ENCODE measurements at places on chromosomes 13 and 19.
A peak's percentile ranks its signal among the peaks of the same experiment; 100 is the strongest.

DNA sequence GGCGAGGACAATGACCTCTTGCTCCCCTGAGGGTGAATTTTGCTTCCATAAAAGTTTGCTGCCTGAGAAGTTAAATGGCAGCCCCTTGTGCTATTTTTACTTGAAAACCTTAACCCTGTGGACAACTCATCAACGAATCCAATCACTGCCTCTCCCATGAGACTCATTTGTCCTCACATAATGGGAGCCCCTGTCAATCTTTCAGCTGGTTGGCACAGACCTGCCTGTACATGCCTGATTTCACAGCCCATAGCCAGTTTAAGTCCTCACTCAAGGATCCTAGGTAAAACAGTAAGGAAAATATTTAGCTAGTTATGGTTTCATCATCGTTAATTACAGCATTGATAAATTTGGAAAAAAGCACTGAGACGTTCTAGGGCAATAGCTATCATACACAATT lies 207.4 kb downstream of the NHLRC3 start:
- peak; percentile 44 for DNase-seq
- H3K27ac ChIP-seq = no peak overlapping the region
- no peaks in the 10 kb centered on the region for H3K36me3 ChIP-seq
- H3K4me1 ChIP-seq = peaks cover 9% of the 10 kb centered on the region

- H3K36me3 ChIP-seq = no peaks in the 10 kb centered on the region
- H3K27me3 ChIP-seq = no peaks in the 10 kb centered on the region
- H3K27ac ChIP-seq = no peak overlapping the region
- peaks cover 24% of the 10 kb centered on the region for H3K4me1 ChIP-seq
- H3K4me3 ChIP-seq = no peak overlapping the region
- no peak for DNase-seq
Measured at GRCh38 chr13:99666146-99666805, 165.0 kb downstream of the TM9SF2 start.

DNA sequence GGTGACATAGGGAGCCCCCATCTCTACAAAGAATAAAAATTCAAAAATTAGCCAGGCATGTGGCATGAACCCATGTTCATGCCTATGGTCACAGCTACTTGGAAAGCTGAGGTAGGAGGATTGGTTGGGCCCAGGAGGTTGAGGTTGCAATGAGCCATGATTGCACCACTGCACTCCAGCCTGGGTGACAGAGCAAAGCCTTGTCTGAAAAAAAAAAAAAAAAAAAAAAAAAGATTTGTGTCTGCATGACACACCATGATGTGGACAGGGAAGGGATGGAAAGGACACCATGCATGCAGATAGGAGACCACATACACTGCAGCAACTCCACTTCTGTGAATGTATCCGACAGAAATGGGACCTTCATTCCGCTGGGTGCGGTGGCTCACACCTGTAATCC lies 34.0 kb upstream of the HOMER3 start:
- H3K4me1 ChIP-seq = peaks cover 18% of the 10 kb centered on the region
- DNase-seq = no peak
- no peaks in the 10 kb centered on the region for H3K36me3 ChIP-seq
- H3K27me3 ChIP-seq = no peaks in the 10 kb centered on the region
- no peak overlapping the region for H3K27ac ChIP-seq

GRCh38 chr19:38449518-38449917 lies 16.0 kb downstream of the RYR1 start:
- H3K36me3 ChIP-seq = no peaks in the 10 kb centered on the region
- no peaks in the 10 kb centered on the region for H3K4me1 ChIP-seq

- no peak overlapping the region for H3K27ac ChIP-seq
- H3K4me3 ChIP-seq = no peak overlapping the region
- H3K36me3 ChIP-seq = no peaks in the 10 kb centered on the region
- no peaks in the 10 kb centered on the region for H3K27me3 ChIP-seq
Measured at GRCh38 chr13:90027409-90027808, 1320.1 kb upstream of the MIR17HG start.

GRCh38 chr19:310141-310651 lies 19.0 kb upstream of the PLPP2 start:
- H3K27ac ChIP-seq = no peak overlapping the region
- peaks cover 40% of the 10 kb centered on the region for H3K36me3 ChIP-seq
- H3K4me3 ChIP-seq = no peak overlapping the region
- peak; percentile 25 for DNase-seq
- no peaks in the 10 kb centered on the region for H3K27me3 ChIP-seq

All from A673 (cell line).